ENCODE measurements at places on chromosomes 3 and 15.

- no peak for DNase-seq
Measured at GRCh38 chr3:186001842-186002241, 64.0 kb upstream of the TRA2B start.

GRCh38 chr3:128517648-128518047 is 24.6 kb upstream of the GATA2 start:
- no peak for DNase-seq

- peak; percentile 31 for DNase-seq
Measured at GRCh38 chr3:183178833-183179549, 16.5 kb upstream of the LAMP3 start.

- no peak for DNase-seq
Measured at GRCh38 chr3:57946970-57947381, 61.2 kb upstream of the FLNB start.

GRCh38 chr3:129756871-129757270 is 136.6 kb downstream of the TMCC1 start:
- DNase-seq, result peak; percentile 36

DNA sequence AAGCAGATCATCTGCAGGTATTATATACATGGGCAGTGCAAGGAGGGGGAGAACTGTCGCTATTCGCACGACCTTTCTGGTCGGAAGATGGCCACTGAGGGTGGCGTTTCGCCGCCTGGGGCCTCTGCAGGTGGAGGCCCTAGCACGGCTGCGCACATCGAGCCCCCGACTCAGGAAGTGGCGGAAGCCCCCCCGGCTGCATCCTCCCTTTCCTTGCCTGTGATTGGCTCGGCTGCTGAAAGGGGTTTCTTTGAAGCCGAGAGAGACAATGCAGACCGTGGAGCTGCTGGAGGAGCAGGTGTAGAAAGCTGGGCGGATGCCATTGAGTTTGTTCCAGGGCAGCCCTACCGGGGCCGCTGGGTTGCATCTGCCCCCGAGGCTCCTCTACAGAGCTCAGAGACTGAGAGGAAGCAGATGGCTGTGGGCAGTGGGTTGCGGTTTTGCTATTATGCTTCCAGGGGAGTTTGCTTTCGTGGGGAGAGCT is 639 bp downstream of the MKRN3 start:
- DNase-seq, result no peak

GRCh38 chr3:131795390-131796090 is 239.3 kb downstream of the CPNE4 start:
- no peak for DNase-seq

DNA sequence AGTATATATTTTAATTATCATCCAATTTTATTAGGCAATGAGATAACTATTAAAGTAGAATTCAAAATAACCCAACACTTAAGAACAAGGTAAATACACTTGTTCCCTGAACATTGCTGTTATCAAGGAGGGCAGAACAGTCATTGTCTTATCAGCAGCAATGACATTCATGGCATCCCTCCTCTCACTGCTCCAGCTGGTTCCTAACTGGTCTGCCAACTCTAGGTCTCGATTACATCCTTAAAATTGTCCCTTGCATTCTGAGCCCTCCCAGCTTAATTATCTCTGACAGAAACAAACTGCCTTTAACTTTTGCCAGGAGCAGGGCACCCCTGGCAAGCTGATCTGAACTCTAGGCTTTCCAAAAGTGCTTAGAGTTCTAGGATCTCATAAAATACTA is 14.0 kb upstream of the DYNC1LI1 start:
- DNase-seq, result no peak

DNA sequence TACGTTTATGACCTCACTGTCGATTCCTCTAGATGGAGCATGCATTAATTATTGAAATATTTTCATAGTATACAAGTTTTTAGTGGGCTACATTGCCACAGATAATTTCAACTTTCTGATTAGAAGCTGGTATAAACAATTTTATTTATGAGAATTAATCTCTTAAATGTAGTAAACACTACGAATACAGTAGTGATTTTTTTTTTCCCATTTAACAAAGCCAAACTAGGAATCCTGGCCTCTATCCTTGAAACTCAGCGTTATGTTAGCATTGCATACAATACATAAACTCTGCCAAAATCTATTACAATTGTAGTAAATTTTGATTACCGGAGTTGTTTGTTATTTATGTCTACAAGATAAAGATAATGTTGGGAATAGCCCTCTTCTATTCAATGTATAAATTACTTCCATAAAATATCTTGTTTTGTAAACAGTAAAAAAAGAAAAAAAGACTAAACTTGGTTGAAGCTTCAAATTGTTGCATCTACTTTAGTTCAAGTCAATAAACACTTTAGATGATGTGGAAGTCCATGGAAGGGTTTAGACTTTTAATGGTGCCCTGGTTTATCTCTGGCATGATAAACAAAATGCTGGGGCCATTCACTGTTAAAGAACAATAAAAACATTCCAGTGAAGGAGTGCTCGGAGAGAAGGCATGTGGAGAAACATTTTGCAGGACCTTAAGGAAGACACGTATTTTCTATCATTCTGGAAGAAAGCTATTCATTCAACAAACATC is 77.3 kb upstream of the NR2F2 start:
- no peak for DNase-seq

GRCh38 chr3:189710620-189711402 is 79.6 kb downstream of the TP63 start:
- DNase-seq, result peak; percentile 92

GRCh38 chr3:32842987-32843386 is 25.2 kb downstream of the TRIM71 start:
- DNase-seq, result no peak

GRCh38 chr15:93048759-93049161 is 40.3 kb downstream of the RGMA start:
- DNase-seq, result no peak

DNA sequence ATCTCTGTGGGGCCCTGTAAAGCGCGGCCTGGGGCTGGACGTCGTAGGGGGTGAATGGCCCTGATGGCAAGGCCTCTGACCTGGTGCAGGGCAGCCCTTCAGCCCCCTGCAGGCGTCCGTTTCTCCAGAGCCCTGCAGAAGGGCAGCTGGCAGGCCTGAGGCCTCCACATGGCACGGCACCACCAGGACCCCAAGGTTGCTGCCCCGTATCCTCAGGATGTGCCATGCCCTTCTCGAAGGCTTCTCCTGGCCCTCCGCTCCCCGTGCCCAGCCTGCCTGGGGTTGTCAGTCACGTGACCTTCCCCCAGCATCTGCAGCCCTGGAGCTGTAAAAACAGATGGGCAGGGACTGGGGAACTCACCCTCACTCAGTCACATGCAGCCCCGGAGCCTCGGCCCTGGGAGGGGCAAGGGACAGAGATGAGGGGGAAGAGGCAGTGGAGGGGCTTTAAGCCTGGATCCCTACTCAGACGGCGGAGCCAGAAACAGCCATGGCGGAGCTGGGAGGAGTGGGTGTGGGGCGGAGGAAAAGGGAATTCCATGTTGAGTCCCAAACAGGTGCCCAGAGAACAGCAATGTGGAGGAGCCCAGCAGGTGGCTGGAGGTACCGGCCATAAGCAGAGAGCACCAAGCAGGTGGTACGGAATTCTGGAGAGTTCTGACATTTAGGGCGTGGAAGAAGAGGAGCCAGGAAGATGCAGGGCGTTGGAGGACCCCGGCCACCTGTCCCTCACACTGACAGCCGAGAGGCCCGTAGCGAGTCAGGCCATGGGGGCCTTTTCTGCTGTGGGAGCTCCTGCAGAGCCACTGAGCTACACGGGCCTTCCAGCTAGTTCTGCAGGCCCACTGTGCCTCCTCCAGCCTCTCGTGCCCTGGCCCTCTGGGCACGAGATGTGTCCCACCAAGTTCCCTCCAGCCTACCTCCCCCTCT is 193.1 kb downstream of the XXYLT1 start:
- DNase-seq, result no peak

DNA sequence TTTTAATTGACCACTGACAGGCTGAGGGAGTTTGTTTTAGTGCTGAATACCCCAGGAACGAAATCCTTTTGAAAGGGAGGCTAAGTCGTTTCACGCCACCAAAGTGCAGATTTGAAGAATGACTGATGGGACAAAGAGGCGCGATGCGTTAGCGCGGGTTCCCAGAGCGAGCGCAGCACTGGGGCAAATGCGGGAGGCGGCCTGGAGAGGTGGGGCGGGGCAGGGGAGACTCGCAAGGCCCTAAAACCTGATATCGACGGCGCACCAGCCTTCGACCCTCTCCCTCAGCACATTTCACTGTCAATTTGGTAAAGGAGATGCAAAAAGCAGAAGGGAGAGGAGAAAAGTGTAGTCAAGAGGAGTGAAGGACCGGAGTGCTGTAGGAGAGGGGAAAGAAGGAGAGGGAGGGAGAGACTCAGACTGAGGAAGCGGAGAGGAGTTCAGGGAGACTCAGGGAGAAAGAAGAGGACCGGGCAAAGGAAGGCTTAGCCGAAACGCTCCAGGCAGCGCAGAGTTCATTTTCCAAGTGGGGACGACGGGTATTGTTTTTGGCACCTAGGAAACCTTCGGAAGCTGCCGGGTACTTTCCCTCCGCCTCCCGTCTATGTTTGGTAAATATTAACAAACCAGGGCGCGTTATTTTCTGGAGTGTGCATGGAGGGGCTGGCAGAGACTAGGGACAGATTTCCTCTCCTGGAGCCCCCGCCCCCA is 3.8 kb upstream of the FOXB1 start:
- no peak for DNase-seq

- no peak for DNase-seq
Measured at GRCh38 chr3:138124706-138125355, 7.4 kb downstream of the A4GNT start.

- no peak for DNase-seq
Measured at GRCh38 chr3:149391960-149392359, 14.5 kb upstream of the TM4SF1 start.

DNA sequence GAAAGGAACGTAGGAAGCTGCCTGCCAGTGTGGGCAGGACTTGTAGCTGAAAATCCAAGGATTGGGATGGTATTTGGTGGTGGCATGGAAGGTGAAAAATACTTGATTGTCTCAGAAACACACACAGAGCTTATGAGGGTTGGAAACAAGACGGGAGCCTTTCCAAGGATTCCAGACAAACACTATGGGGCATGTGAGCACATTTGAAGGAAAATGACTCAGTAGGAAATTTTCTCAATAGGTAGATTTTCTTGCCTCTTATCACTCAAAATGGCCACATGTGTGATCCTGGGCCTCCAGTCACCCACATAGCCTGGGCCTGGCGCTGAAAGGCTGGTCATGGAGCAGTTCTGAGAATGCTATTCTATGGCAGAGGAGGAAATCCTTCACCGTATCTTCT is 47.4 kb downstream of the CCNL1 start:
- no peak for DNase-seq

DNA sequence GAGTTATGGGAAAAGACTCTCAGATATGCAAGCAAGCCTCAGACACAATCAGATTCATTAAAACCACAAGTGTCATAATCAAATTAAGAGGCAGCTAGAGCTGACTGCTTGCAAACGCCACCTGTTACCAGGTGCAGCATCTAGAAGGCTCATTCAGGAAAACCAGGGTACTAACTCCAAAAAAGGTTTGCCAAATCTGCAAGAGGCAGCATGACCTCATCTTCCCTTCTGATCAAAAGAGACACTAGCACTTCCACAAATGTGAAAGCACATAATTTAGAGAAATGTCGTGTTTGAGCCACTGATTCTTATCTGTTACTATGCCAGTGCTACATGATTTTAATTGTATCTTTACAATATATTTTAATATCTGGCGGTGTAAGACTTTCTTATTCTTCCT is 123.3 kb upstream of the NANOGP8 start:
- no peak for DNase-seq

DNA sequence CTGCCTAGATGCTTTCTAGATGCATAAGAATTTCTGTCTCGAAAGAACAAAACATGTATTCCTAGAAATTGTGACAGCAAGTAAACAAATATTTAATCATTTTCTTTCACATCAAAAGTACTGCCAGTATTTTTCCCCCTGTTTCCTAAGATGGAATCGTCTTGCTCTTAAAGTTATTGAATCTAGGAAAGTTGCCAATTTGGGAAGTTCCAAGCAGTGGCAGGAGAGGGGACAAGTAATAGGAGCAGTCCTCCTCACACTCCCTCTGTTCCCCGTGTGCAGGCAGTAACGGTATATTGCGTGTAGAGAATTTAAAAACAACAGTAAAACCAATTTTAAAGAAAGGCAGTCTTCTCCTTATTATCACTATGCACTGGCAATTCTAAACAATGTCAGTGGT is 619.8 kb downstream of the TBL1XR1 start:
- DNase-seq, result no peak

GRCh38 chr3:57727106-57727505 is 29.0 kb upstream of the SLMAP start:
- no peak for DNase-seq

DNA sequence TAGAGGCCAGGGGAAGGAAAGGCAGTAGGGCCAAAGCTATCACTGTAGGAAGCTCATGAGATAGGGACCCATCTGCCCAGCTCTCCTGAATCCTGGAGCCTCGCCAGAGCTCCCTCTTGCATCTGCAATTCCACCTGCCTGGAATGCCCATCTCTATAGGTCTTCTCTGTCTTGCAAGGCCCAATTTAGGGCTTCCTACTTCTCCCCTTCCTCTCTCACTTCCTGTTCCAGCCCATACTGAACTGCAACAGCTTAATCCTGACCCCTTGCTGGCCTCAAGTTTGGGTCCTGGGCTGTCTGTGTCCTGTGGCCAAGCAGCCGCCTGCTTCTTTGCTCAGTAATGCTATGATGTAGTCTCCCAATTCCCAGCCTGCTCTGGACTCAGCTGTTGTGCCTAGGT is 3.6 kb upstream of the PTPN23 start:
- no peak for DNase-seq

GRCh38 chr3:100041328-100041749 is 73.0 kb downstream of the FILIP1L start:
- peak; percentile 81 for DNase-seq

DNA sequence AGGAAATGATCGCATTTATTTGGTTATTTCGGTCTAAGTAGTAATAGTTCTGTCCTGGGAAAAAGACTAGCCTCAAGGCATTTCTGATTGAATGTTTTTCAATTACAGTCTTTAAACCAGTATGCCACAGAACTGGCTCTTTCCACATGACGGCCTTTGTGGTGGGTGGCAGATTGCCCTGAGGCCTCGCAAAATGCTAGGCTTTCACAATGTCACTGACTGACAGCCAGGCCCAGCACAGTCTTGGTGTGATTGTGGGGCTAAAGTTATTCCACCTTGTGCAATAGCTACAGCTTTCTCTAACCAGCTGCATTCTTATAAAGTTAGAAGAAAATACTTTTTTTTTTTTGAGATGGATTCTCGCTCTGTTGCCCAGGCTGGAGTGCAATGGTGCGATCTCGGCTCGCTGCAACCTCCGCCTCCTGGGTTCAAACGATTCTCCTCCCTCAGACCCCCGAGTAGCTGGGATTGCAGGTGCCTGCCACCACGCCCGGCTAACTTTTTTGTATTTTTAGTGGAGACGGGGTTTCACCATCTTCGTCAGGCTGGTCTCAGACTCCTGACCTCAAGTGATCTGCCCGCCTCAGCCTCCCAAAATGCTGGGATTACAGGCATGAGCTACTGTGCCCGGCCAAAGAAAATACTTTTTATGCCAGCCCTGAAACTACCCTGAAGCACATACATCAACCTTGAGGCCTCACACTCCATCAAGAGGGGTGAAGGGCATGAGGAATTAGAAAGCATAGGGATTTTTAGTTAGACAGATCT is 2.5 kb upstream of the ADIPOQ start:
- DNase-seq, result peak; percentile 53

- no peak for DNase-seq
Measured at GRCh38 chr3:43503067-43503728, 118.6 kb downstream of the ANO10 start.

Data from fibroblast of the conjunctiva (primary cell).